ENCODE measurements at places on chromosomes 6 and 20. TPM values are rescaled to one million over a fixed set of nuclear protein-coding genes. Genes with fewer than 3 reads are reported as not detected.

Gene SLA2
- total RNA-seq, result not detected

Gene RGS17
- 8.0 TPM for total RNA-seq

Gene TMEM74B
- total RNA-seq, result 1.2 TPM

Gene CCN5
- total RNA-seq, result not detected

Gene LZTS3
- 3.1 TPM for total RNA-seq

Gene OR5V1
- not detected for total RNA-seq

Gene LY86
- not detected for total RNA-seq

Gene EBF4
- 2.5 TPM for total RNA-seq

Gene NKAIN4
- 1.4 TPM for total RNA-seq

Gene SFTA2
- total RNA-seq, result 8.7 TPM

Gene OLIG3
- total RNA-seq, result not detected

Gene TSPO2
- not detected for total RNA-seq

Gene TNNC2
- total RNA-seq, result not detected

Gene ETV7
- total RNA-seq, result 0.87 TPM

Gene MCHR2
- total RNA-seq, result not detected

Gene FGD2
- not detected for total RNA-seq

Gene ENPP1
- 2.2 TPM for total RNA-seq

Gene SAMD3
- not detected for total RNA-seq

All from epithelial cell of proximal tubule (primary cell).